ENCODE measurements at places on chromosomes 12 and 14.

GRCh38 chr12:18165889-18166288 is 75.9 kb upstream of the RERGL start:
- no peak for DNase-seq

DNA sequence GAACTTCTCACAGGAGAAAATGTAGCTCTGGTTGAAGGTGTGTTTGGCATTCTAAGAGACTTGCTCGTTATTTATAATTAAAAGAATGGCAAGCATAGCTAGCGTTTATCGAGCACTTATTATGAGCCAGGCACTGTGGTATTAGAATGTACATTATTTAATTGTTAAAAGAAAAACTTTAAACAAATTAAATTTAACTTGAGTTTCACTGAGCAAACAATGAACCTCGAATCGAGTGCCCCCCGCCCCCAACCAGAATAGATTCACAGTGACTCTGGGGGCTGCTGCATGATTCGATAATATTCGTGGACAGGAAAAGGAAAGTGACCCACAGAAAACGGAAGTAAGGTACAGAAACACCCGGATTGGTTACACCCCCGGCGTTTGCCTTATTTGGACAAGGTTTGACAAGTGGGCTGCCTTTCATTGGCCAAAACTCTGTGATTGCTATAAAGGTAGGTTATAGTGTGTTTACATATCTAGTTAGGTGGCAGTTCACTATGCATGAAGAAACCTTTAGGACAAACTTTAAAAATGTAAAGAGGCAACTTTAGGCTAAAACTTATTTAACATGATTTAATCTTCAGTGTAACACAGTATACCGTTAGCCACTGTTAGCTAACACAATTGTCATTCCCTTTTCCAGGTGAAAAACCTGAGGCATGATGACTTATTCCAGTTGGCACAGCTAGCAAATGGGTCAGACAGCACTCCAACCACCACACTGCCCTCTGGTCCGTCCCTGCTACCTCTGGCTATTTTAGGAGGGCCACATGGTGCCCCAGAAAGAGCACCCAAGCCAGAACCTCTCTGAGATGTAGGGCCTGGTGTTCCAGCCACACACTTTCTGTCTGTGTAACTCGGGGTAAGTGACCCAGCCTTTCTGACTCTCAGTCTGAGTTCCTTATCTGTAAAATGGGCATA is 7.1 kb downstream of the SCNN1A start:
- no peak for DNase-seq

DNA sequence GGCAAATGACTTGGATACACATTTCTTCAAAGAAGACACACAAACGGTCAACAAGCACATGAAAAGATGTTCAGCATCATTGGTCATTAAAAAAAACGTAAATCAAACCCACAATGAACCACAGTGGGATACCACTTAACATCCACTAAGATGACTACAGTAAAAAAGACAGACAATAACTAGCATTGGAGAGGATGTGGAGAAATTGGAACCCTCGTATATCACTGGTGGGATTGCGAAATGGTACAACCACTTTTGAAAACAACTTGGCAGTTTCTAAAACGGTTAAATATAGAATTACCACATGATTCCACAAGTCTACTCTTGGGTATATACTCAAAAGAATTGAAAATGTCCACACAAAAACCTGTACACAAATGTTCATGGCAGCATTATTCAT is 25.2 kb upstream of the PPFIBP1 start:
- DNase-seq = no peak

DNA sequence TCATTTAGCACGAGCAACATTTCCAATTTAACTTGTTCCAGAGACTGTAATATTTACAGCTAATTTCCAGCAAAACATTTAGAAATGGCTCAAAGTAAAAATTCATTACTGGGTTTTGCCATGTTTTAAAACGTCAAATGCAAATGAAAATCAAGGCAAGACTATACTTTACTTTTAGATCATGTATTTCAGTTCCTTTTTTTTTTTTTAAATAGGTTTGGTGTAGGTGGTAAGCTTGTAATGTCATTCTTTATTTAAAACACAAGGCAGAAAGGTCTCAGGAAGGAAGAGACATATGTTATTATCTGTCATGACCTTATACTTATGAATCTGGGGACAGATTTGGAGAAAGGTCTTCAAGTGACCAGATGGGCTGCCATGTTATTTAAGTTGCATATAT is 54.1 kb downstream of the GRIP1 start:
- DNase-seq = no peak

GRCh38 chr12:92402415-92402814 is 256.8 kb upstream of the BTG1 start:
- no peak for DNase-seq

GRCh38 chr12:60872850-60873713 is 1277.3 kb downstream of the SLC16A7 start:
- no peak for DNase-seq

DNA sequence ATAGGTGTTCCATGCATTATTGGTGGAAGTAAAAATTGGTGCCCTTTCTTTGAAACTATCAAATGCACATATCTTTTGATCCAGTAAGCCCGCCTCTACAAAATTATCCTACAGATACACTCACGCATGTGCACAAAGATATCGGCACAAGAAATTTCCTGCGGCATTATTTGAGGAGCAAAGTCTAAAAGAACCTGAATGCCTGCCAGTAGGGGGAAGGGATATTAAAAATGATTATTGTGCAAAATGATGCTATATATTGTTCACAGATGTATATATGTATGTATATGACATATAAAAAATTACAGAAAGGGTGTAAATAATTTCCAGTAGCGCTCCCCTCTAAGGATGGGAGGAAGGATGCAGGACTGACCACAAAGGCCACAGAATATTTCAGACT is 24.7 kb upstream of the ADIPOR2 start:
- DNase-seq = no peak

DNA sequence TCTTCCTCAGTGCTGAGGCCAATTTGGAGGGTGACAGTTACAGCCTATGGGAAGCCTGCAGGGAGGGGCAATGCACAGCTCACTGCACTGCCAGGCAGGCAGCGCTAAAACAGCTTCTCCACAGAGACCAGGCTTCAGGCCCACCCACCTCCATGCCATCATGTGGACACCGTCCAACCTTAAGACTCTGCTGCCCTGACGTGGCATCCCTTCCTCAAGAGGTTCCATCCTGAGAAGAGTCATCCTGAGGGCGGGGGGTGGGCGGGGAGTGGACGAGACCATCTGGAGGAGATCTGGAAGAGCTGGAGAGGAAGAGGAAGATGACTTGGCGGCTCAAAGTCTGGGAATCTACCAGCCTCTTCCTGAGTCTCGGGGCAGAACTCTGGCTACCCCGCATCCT is 8.4 kb upstream of the ACVRL1 start:
- no peak for DNase-seq

GRCh38 chr12:108525681-108526080 is 10.6 kb downstream of the FICD start:
- DNase-seq = no peak

Data from stimulated activated CD8-positive, alpha-beta memory T cell treated with anti-CD3 and anti-CD28 coated beads, Interleukin-2, amount 100 ng/mL, for 1 hour (primary cell).